Astrocyte (in vitro differentiated cells and primary cell): ENCODE measurements at places on chromosomes 7 and 10.

- DNase-seq: no peak
Measured at GRCh38 chr7:54961391-54961790, 57.4 kb upstream of the EGFR start.

GRCh38 chr10:13987446-13987845, 343.3 kb downstream of the FRMD4A start:
- DNase-seq: peak; percentile 87

- no peak for DNase-seq
Measured at GRCh38 chr7:149683181-149683580, 90.2 kb downstream of the ZNF467 start.

DNA sequence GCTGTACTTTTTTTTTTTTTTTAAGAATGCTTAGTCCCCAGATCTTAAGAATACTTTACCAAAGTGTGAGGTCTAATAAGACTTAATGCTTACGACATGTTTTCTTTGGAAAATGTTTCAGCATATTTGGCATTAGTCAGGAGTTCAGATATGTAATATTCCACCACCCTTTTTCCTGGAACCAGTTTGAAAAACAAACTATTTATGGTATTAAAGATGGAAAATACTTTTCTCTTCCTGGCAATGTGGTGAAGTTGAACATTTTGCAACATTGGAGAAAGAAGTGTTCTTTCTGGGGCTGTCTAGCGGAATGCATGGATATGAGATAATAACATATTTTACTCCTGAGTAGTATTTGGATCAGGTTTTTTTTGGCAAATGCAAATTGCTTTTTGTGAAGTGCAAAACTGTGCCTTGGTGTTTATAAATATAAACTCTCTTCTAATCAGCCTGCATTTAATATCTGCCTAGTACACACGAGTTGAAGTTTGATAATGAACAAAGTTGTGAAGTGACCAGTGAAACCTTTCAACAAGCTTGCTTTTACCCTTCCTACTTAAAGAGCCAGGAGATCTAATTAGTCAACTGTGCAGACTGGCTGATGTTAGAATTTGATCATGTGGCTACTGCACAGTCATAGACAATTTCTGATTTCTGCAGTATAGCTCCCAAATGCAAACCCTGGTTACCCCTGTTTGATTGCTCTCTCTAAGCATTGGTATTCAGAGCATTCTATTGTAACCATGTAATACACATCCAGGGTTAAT, 20.9 kb downstream of the MAP3K8 start:
- DNase-seq: peak; percentile 96

DNA sequence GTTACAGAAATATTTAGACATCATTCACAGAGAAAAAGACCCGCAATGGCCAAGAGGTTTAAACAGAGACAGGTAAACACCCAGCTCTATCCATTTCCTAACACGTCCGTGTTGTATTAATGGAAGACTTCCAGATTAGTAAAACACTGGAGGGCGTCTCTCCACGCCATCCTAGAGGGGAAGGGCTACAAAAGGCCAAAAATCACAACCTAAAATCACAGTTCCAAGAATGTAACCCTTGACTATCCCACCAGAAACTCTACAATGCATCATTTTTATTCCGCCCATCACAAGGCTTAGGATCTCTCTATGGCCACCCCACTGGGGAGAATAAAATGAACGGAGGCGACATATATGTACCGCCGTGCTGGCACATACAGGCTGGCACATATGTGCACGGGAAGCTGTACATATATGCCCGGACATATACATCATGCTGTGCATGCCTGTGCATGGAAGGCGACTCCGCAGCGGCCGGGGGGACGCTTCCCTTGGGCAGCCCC, 734 bp downstream of the PCLO start:
- no peak for DNase-seq

DNA sequence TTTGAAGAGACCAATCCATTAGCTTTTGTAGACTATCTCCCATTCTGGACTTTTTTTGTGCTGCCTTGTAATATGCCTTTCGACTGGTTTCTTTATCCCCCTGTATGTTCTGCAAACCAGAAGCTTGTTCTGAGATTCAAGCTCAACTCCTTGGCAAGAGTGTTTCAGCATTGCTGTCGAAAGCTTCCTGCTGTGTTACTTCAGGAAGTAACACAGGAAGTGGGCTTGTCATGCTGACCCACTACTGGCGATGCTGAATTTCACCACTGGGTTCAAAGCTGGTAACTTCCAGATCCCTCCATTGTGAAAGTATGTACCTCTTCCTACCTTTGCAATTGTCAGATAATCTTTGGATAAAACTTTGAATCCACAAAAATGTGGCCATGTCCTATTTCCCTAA, 57.9 kb upstream of the INSYN2A start:
- DNase-seq: no peak

GRCh38 chr10:47095211-47095610, 184.0 kb downstream of the PTPN20 start:
- no peak for DNase-seq

- no peak for DNase-seq
Measured at GRCh38 chr7:77313085-77313484, 103.1 kb downstream of the GSAP start.

DNA sequence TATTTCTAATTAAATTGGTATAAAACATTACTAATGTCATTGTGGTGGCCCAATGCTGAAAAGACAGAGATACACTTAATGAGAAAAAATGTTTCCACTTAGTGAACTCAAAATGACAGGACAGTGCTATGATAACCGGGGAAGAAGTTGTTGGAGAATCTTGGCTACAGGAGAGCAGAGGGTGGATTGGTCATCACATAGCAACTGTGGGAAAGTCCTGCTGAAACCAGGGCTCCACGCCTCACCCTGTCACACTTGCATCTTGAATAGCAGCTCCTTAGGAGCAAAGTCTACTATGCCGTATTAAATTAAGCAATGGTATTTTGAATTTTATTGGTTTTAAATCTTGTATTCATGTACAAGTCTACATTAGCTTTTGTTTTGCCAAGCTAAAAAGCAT, 225.5 kb downstream of the KLF6 start:
- no peak for DNase-seq

DNA sequence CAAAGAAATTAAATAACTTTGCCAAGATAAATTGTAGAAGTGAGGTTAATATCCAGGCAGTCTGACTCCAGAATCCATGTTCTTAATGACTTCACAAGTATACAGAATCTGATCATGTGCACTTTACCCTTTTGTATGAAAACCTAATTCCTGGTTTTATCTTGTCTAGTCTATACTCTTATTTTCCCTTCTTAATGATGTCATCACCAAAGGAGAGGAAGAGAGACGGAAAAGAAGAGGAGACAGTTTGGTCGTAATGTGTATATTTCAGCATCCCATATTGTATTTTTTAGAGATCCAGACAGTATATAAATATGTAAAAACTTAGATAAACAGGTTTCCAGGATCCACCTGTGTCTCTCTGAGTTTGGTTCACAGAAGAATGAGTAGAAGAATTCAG, 159.9 kb upstream of the MDFIC start:
- DNase-seq: no peak

GRCh38 chr10:62121187-62121530, 147.5 kb downstream of the RTKN2 start:
- no peak for DNase-seq

DNA sequence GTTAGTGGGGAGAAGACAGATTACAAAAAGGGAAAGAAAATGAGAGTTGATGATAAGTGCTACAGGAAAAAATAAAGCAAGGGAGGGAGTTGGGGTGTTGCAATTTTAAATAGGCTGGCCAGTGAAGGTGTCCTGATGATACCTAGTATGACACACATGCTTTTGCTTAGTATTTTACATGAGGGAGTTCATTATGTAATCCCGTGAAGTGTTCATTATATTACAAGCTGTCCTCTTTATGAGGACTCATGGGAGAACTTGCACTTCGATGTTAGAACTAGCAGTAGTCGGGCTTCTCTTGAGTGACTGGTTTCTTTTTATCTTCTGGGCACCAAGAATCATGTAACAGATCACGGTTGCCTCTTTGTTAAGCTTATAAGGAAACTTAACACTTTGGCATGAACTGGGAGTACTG, 102.3 kb upstream of the MTPN start:
- DNase-seq: no peak

DNA sequence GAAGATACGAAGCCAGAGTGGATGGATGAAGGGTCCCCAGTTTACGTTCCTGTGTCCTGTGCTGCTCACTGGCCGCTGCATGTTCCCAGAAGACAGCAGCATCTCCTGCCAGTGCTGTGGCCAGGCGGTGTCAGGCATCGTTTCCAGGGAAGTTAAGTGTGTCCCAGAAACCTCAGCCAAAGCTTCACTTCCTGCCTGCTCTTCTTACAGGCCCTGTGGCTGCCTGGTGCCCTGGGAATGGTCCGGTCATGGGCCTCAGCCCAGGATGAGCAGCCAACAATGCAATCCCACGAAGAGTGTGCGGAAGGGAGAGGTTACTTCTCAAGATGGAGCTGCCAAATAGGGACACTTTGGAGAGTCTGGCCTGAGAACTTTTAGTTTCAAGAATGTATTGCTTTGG, 99.7 kb upstream of the TARP start:
- DNase-seq: no peak

DNA sequence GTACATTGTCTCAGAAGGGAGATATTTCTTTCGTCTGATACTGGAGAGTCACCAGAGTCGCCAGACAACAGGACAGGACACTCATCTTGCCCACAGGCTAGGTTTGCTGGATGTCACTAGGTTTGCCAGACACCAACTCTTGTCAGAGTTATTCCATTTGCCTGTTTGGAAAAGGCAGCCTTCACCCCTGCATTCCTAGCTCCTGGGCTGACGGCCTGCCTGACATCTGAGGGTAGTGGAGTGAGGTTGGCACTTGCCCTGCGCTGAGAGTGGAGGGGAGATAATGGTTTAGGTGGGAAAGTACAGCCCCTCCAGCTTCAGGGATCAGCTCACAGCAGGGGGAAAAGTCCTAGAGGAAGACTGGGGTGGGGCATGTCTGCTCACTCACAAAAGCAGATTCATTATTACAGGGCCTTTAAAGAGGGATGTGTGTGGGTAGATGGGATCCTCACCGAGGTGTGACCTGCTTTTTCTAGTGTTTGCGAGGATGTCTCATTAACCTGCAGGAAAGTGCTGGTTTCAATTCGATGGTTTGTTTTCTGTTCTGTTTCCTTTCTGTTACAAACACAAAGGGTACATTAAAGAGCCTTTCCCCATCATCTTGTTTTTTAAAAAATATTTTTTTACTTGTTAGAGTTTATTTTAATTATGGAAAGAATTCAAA, 79.3 kb upstream of the TNS3 start:
- no peak for DNase-seq

- no peak for DNase-seq
Measured at GRCh38 chr10:72762042-72762441, 70.1 kb downstream of the MCU start.

- DNase-seq: peak; percentile 67
Measured at GRCh38 chr7:116231949-116232348, 21.6 kb downstream of the TES start.

DNA sequence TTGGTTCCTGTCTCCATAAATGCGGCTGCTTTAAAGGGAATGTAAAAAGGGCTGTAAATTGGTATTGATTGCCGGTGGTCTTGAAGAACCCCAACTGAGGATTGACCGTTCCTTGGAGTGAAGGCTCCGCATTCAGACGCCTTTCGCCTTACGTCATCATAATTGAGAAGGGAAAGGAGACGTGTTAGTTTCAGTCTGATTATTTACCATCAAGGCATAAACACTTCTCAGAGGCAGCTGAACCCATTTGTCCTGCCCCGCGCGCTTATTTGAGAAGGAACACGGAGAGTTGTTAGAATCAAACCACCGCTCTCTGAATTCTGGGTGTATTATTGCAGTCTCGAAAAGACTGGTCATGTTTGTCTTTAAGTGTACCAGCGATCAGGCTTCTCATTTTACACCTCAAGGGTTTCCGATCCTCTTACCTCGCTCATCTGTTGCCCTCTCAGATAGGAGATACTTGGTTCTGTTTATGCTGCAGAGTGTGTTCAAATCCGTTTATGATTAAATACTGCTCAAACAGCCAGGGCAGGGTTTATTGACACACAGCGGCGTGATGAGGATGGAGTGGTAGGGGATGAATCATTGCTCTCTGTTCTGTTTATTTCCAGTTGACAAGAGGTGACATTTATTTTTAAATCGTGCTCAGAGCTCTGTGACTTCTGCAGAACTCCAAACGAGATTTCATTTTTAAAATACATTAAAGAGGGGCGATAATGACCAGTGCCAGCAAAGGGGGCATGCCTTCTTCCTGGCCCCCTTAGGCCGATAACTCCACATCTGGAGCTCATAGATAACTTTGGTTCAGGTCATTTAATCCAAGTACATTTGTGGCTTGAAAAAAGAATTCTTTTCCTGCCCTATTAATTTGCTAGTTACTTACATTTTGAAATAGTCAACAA, 30.4 kb downstream of the FOXK1 start:
- peak; percentile 29 for DNase-seq

- no peak for DNase-seq
Measured at GRCh38 chr7:133746305-133746704, 380.8 kb upstream of the LRGUK start.

GRCh38 chr7:142185801-142186200, 72.1 kb downstream of the PRSS58 start:
- DNase-seq: no peak

- no peak for DNase-seq
Measured at GRCh38 chr7:38736138-38736537, 105.0 kb upstream of the AMPH start.

- DNase-seq: no peak
Measured at GRCh38 chr10:87945984-87946383, 82.6 kb downstream of the PTEN start.

DNA sequence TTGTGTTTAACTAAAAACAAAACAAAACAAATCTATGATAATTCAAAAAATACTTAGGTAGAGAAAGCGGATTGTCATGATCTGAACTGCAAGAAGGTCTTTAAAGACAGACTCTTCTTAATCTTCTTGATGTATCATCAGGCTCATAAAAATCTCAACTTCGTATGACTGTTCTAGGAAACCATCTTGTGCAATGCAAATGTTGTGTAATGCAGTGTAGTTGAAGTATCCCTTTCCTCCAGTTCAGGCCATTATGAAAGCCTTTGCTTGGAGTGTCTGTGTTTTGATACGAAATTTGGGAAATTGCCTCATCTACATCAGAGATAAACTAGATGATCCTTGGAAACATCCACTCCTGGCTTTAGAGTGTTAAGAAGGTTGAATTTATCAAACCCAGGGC, 30.9 kb downstream of the CDK1 start:
- no peak for DNase-seq

DNA sequence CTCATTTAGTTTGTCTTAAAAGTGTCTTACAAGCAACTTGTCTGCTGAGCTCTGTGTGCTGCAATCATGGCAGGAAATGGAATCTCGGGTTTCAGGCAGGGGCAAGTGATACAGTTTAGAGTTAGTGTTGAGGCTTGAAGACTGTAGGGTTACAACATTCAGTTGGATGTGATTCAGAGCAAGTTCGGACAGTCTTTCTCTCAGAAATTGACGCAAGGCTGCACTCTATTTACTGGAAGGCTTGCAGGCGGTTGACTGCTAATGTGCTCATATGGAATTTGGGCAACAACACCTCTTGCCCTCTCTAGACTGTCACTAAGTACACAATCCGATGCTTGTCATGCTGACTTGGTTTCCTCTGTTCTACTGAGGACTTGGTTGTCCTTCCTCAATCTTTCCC, 161.7 kb upstream of the BMPER start:
- peak; percentile 74 for DNase-seq
